D721Med (cell line): ENCODE measurements at places on chromosomes 4 and X.

GRCh38 chr4:150332086-150332485 lies 249.9 kb upstream of the MAB21L2 start:
- DNase-seq, result no peak

- no peak for DNase-seq
Measured at GRCh38 chr4:8840816-8841455, 30.7 kb downstream of the HMX1 start.

- DNase-seq, result no peak
Measured at GRCh38 chrX:123835661-123836371, 24.0 kb upstream of the XIAP start.

DNA sequence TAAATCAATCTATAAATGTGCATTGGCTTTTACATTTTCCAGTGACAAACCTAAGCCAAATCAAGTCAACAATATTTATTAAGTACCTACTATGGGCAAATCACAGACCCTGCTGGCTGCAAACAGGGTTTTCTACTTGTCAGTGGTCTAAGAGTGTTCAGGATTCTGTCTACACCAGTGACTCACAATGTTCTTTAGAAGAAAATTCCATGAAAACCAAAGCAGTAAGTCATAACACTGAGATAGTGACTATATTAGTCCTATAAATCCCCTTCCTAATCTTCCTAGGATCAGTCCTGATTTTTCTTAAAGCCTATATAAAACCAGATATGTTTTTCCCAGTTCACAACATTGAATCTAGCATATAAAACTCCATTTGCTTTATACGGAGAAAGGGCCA lies 69.7 kb downstream of the PPP3CA start:
- no peak for DNase-seq

DNA sequence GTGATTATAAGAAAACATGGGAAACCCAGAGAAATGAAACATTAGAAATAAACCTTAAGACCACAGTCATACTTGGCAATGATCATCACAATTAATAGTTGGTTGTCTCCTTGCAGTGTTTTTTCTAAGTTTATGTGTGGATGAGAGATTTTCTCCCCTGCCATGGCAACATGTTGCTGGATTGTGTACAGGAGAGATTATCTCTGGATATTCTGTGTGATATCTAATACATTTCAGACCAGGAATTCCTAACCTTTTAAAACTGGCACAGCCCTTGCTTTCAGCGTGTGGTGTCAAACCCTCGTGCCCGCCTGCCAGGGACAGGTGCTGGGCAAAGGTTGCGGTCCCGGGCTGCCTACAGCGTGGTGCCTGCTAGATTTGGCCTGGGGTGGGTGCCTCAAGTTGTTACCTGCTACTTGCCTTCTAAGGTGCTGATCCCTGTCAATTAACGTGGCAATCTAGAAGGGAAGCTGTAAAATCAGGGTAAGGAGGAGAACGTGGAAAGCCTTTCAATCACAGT lies 100.5 kb downstream of the TMEM131L start:
- no peak for DNase-seq

DNA sequence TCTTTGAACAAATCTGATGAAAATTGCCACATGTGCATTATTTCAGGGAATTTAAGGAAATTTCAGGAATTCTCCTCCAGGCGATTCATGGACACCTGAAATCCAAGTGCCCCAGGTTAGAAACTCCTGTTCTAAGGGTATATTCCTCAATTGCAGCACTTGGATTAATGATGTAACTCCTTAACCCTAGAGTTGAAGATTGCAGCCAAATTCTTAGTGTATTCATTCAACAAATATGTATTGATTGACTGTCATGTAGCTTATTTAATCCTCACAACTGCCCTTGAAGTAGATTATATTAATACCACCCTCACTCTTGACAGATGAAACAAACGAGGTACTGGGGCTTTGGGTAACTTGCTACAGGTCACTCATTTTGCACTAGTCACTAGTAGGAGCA lies 11.3 kb downstream of the CETN2 start:
- no peak for DNase-seq

DNA sequence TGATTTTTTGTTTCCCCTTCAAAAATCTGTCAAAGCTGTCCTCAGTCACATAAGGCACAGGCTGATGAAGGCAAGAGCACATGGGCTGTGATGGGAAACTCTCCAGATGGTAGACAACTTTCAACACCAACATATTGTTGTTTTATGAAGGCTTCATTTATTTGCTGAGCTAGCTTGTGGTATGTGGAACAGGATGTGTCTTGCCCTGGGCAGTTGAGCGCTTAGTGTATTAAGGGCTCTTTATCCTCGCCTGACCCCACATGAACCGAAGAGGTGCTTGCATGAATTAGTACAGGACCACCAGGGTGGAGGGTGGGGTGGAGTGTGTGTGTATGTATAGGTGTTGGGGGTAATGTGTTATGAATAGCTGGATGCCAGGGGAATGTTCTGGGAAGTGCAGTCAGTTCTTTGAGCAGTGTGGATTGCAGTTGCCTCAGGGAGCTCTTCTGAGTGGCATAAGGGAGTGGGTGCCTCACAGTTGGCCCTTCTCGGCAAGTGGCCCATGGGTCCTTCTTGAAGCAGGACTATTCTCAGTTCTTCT lies 103.1 kb downstream of the PHEX start:
- DNase-seq, result no peak
